Stimulated activated naive CD8-positive, alpha-beta T cell treated with anti-CD3 and anti-CD28 coated beads, Interleukin-15, Interleukin-2, amounts not matched to agents 100 U/mL and 50 U/mL, for 24 hours (primary cell): ENCODE measurements at places on chromosomes 3 and 15.

GRCh38 chr3:142618917-142619461, 22.8 kb downstream of the PLS1 start:
- DNase-seq: no peak

GRCh38 chr3:130948929-130949328, 55.0 kb downstream of the ATP2C1 start:
- no peak for DNase-seq

GRCh38 chr15:93048759-93049161, 40.3 kb downstream of the RGMA start:
- no peak for DNase-seq

DNA sequence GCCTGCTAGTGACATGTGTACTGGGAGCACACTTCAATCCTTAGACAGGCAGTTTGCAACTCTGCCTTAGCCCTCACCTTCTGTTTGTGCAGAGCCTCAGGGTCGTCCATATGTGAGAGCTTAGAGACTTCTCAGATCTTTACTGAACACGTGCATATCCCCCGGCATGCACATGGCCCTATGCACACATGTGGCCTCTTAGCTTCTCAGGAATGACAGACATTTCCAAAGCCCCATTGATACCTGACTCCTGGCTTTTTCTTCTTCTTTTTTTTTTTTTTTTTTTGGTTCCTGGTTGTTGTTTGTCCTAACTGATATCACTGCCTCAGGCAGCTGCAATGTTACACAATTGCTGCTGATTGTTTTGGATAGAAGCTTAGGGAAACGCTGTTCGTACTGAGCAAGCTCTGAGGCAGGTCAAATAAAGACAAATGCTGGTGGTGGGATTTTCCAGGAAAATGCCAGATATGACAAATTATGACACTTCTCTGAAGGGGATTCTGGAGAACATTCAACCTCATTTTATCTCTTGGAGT, 107.2 kb upstream of the RGMA start:
- DNase-seq: no peak

DNA sequence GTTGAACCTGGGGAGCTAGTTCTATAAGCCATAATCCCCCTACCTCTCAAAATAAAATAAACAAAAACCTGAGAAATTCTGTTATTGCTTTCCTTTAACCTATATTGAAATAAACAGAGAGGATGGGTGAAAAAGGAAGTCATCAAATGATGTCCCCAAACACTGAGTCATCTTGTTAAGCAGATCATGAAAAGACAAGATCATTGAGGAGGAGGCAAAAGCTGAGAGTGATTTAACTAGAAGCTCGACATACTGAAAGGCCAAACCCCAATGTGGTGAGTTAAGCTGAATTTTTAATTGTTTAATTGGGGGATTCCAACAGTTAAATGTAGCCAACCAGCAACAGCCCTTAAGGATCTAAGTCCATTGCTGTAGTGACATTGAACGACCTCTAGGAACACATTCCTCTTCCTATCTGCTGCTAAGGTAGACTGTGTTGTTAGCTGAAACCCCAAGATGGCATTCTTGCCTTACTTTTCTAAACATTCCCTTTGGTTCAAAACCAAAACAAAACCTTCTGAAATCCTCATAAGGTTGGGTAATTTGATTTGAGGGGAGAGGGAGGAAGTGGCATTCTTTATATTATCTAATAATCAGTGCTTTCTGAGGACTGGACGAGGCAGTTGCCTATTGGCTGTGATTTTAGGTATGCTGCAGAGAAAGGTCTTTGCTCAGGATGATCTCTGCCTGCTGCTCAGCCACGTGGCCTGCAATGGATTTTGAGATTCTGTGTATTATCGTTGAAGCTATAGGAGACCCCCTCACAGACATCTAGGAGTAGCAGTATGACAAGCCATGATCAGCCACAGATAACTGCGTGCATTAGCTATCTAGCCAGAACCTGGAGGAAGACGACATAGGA, 62.7 kb upstream of the BNIP2 start:
- no peak for DNase-seq

DNA sequence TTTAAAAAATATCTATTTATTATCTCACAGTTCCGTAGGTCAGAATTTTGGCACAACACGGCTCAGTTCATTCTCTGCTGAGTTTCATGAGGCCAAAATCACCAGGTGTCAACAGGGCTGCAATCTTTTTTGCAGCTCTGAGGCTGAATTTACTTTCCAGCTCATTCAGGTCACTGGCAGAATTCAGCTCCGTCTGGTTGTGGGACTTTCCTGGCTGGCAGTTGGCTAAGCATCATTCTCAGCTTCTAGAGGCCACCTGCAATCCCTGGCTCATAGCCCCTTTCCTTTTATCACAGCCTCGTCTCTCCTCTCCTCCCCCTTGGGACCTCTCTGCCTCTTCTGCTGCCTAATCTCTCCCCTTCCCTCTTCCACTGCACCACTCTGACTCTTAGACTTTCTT, 174.0 kb upstream of the WNT5A start:
- DNase-seq: no peak

DNA sequence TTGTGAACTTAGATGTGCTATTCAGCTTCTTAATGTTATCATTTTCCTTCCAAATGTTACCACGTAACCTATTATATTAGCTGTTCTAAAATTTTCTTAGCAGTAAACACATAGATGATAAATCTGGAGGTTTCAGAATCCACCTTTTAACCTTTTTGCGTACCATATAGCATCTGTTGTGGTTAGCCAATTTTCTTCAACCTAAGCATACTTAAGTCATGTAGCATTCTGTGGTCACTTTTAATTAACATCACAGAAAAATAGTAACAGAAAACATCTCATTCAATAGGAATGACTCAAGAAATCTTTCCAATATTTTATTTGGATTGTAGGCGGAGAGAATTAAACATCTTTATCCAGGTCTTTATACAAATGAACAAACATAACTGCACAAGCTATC, 1465.3 kb upstream of the GBE1 start:
- no peak for DNase-seq

GRCh38 chr15:63482874-63483323, 21.5 kb upstream of the USP3 start:
- DNase-seq: no peak

- no peak for DNase-seq
These were observed 156.4 kb upstream of the CBLB start for GRCh38 chr3:106025151-106025722.

DNA sequence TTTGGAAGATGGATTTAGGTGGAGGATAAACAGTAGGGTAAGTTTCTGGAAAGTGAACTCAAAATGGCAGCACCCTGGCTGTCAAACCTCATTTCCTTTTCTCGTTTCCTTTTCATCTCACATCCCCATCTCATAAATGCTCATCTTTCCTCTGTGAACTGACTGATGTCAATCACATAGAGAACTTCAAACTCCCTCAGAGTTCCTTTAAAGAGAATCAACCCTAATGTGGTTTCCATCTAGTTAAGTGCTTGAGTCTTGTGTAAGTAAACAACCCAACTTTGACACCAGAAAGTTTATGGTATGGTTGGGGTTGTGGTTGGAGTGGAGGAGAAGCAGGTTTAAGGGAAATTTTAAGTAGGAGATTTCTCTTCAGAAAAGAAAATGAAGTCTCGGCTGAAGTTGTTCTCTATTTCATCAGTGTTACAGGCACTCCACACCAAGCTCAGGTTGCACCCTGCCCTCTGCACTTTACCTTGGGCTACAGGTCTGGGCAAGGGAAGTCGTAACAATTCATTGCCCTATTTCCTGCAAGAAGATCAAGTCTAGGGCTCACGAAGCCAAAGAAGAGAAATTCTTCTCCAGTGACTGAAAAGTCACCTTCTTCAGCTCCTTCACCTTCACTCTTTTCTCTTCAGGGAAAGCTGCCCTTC, 34.4 kb upstream of the TNIK start:
- no peak for DNase-seq

- no peak for DNase-seq
These were observed 479.4 kb downstream of the RBMS3 start for GRCh38 chr3:29760226-29760685.

- DNase-seq: no peak
These were observed 488.8 kb upstream of the DPPA4 start for GRCh38 chr3:109825971-109826810.

- DNase-seq: no peak
These were observed 73.8 kb downstream of the TLE3 start for GRCh38 chr15:70023769-70024491.

GRCh38 chr3:140933109-140933508, 8.5 kb upstream of the SLC25A36 start:
- no peak for DNase-seq

GRCh38 chr15:58214591-58215340, 76.6 kb downstream of the AQP9 start:
- no peak for DNase-seq

GRCh38 chr3:53613125-53613524, 118.7 kb downstream of the CACNA1D start:
- DNase-seq: no peak

DNA sequence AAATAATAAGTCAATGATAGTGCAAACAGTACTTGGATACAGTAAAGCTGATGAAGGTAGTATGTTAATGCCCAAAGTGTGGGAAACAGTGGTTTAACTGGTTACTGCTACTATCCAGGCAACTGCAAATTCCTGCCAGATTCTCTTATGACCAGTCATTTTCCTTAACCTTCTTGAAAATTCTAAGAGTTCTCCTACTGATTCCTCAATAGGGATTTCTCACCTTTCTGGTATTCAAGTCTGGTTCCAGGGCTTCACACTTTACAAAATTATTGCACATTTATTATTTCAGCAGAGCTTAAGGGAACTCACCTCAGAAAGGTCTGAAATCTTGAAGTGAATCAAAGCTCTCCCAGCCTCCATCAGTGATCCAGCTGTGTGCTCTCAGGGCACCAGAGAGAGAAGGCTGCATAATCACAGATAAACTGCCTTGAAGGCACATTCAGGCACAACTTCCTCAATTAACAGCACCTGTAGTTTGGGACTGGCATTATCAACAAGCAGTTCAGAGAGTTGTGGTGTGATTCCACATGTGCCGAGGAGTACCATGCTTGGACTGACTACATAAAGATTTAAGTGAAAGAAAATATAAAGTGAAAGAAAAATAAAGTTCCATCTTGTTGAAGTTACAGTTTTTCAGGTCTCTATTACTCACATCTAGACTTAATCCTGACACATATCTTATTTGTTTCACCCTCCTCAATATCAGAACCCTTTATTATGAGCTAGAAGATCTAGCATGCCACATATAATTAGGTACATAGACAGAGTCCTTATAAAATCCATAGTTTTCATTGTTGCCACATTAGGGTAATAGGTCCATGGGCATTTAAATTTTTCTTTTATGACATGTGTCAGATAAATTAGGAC, 59.5 kb upstream of the TIPARP start:
- DNase-seq: no peak

GRCh38 chr15:41971089-41971894, 1.1 kb downstream of the EHD4 start:
- DNase-seq: peak; percentile 77

- no peak for DNase-seq
These were observed 967.7 kb downstream of the AGBL1 start for GRCh38 chr15:87047203-87047965.

GRCh38 chr3:153590051-153590450, 428.0 kb downstream of the RAP2B start:
- DNase-seq: no peak

DNA sequence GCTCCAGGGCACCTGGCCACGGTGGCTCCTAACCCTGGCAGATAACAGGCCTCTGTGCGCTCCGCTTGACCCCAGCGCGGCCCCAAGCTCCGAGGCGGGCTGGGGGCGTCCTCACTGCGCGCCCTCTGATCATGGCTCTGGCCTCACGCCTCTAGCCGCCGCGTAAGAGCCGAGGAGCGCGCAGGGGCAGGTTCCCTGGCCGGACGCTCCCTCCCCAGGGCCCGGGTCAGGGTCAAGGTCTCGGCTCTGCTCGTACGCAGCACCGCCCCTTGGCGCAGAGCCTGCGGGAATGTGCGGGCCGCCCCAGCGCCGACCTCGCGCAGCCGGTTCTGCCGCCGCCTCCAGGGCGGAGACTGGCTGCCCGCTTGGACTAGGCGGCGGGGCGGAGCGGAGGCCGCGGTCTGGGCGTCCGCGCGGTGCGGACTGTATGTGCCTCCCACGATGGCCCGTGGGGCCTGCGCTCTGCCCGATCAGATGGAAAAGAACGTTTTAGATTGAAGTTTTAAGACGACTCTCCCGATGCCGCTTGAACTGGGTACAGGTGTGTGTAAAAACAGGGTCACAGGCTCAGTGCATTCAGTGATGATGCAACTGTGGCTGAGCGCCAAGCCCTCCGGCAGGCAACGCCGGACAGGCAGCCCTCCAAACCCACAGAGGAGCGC, 40.8 kb downstream of the CHST14 start:
- DNase-seq: peak; percentile 32

GRCh38 chr3:177887475-177887874, 648.8 kb upstream of the KCNMB2 start:
- no peak for DNase-seq

DNA sequence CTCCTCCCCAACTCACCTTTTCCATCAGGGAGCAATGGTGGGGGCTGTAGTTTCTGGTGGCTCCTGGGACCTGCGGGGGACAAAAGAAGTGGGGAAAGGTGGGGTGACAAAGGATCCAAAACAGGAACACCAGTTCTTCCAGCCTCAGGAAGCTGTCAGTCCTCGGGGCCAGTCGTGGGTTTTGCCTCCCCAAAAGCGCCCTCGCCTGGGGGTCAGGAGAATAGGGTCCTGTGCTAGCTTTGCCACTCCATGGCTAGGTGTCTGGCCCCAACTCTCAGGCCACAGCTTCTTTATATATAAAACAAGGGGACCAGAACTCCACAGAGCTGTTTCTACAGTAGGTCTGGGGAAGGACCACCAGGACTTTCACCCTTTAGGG, 4.0 kb downstream of the CCDC9B start:
- peak; percentile 27 for DNase-seq

DNA sequence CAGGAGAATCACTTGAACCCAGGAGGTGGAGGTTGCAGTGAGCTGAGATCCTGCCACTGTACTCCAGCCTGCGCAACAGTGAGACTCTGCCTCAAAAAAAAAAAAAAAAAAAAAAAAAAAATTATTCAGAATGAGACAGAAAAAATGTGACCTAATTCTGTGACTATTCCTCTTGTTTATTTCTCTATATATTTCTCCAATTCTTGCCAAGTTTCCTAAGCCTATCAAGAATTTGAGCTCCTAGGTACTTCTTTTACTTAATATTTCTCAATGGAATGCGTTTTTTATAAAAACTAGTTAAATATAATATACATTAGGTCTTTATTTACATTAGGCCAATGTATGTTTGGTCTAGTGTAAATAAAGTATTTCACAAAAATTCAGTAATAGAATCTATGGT, 86.8 kb downstream of the NAALADL2 start:
- no peak for DNase-seq

- no peak for DNase-seq
These were observed 85.9 kb upstream of the KLHL25 start for GRCh38 chr15:85880501-85881190.

GRCh38 chr15:71010997-71011396, 104.3 kb upstream of the THSD4 start:
- no peak for DNase-seq
